ENCODE measurements at places on chromosomes 16 and 17.

DNA sequence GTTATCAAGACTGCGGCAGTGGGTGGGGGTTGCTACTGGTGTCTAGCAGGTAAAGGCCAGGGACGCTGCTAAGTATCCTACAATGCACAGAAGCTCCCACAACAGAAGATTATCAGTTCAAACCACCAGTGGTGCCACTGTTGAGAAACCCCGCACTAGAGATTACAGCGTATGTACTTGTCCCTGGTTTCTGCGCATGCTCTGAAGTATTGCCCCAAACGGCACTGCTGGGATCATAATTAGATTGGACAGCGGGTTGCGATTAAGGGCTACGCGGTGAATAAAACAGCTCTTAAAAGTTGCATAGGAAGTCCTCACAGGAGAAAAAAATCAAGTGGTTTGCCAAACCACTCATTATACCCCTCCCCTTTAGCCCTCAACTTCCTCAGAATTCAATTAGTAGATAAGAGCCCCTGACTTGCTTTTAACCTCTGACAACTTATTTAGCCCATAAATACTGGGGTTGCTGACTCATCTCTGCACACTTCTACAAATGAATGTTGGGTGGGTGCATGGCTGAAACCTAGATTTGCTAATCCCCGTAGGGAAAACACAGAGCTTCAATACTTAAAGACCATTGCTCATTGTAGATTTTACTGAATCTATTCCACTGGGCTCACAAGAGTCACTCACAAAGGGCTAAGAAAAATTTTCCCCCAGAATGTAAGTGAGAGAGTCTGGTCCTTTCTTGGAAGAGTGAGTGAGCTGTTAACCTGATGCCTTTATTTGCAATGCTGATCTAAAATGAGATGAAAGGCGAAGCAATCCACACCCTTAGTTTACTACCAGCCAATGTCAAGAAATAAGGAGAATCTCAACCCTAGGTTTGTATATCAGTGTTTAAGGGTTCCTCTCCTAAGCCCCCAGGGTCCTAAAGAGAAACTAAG lies 91.8 kb downstream of the RGS9 start:
- DNase-seq = no peak

GRCh38 chr16:23966597-23967394 lies 131.0 kb downstream of the PRKCB start:
- no peak for DNase-seq

DNA sequence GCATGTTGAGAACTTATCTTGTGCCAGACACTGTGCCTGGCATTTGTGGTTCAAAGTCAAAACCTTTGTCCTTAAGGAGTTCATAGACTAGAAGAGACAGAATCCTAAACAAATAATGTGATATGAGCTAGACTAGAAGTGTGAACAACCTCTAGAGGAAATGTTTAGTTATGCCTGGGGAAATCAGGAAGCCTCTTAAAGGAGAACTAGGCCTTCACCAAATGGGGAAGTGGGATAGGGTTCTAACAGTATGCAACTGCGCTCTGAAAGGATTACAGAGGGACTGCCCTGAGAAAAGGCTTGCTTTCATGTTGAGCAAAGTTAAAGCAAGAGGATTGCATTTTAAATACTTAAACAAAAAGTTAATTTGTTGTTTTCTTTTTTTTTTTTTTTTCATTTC lies 4.9 kb downstream of the RUNDC1 start:
- no peak for DNase-seq

- DNase-seq = no peak
Measured at GRCh38 chr16:8548166-8548565, 42.1 kb downstream of the TMEM114 start.

- DNase-seq = peak; percentile 87
Measured at GRCh38 chr17:44221084-44221861, 1.8 kb upstream of the UBTF start.

GRCh38 chr16:30875871-30876801 lies 17.7 kb downstream of the BCL7C start:
- no peak for DNase-seq

Data from coronary artery (tissue), 2 donors.